ENCODE measurements at places on chromosomes 12 and 14. TPM values are rescaled to one million over a fixed set of nuclear protein-coding genes. Genes with fewer than 3 reads are reported as not detected.
A peak's percentile ranks its signal among the peaks of the same experiment; 100 is the strongest.

GRCh38 chr14:90060312-90060964 lies 1.4 kb upstream of the KCNK13 start:
- peaks cover 17% of the 10 kb centered on the region for H3K27me3 ChIP-seq
- peak; percentile 29 for DNase-seq
- no peak overlapping the region for H3K27ac ChIP-seq
- no peaks in the 10 kb centered on the region for H3K4me1 ChIP-seq
- H3K4me3 ChIP-seq: peak overlapping the region; percentile 14

The SIX4 gene
- 1.0 TPM for polyA plus RNA-seq

The GZMB gene
- 15.7 TPM for polyA plus RNA-seq

DNA sequence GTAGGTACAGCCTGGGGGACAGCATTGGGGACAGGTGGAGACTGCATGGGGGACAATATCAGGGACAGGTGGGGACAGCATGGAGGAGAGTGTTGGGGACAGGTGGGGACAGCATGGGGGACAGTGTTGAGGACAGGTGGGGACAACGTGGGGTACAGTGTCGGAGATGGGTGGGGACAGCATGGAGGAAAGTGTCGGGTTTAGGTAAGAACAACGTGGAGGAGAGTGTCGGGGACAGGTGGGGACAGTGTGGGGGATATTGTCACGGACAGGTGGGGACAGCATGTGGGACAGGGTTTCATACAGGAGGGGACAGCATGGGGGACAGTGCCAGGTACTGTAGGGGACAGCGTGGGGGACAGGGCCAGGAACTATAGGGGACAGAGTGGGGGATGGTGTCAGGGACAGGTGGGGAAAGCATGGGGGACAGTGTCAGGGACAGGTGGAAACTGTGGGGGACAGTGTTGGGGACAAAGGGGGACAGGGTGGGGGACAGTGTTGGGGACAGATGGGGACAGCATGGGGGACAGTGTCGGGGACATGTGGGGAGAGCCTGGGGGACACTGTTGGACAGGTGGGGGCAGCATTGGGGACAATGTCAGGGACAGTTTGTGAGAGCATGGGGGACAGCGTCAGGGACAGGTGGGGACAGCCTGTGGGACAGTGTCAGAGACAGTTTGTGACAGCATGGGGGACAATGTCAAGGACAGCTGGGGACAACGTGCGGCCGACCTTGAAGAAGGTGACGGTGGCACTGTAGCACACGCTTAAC lies 213.1 kb downstream of the TMEM121 start:
- no peaks in the 10 kb centered on the region for H3K27me3 ChIP-seq
- no peaks in the 10 kb centered on the region for H3K4me1 ChIP-seq
- H3K27ac ChIP-seq: no peak overlapping the region
- H3K4me3 ChIP-seq: no peak overlapping the region

- H3K27ac ChIP-seq: peak overlapping the region; percentile 31
- no peaks in the 10 kb centered on the region for H3K36me3 ChIP-seq
- H3K4me1 ChIP-seq: no peaks in the 10 kb centered on the region
- no peak overlapping the region for H3K4me3 ChIP-seq
- peak; percentile 54 for DNase-seq
These were observed 27.4 kb upstream of the STON2 start for GRCh38 chr14:81427348-81428058.

The VTI1B gene
- 86.6 TPM for polyA plus RNA-seq

The KRT79 gene
- 0.02 TPM for polyA plus RNA-seq

Data from lung (tissue), 17 donors.